ENCODE measurements at places on chromosomes 11 and 22.
A peak's percentile ranks its signal among the peaks of the same experiment; 100 is the strongest.

DNA sequence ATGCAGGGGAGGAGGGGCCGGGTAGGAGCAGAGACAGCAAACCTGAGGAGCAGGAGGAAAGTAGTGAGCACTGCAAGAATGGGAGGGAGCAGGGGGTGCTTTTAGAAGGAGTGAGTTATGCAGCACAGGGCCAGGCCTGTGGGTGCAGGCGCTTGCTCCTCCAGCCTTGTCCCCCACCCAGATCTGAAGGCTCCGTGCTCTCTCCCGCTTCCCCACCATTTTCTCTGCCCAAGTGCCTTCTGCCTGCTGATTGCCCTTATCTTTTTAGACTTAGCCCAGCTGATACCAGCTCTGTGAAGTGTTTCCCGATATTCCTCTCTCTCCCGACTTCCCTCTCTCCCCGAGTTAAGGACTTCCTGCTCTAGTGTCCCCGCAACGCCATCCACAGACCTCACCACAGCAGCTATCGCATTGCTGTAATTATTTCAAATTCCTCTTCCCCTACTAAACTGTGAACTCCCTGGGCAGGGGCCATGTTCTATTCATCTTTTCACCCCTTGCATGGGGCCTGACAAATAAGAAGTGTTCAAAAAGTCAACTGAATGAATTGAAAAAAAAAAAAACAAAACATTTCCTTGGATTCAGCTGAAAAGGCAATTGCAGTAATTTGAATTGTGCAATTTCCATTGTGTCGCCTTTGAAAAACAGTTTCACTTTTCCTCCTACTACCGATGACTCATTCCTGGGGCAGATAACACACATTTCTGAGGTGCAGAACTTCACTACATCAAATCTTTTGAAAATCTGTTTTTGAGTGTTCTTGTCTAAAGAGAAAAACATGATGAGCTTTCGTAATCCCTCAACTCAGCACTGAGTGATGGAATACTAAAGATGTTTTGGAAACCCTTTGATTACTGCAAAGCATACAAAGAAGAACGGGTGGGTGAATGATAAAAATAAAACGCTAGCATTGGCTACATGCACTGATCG lies 69.7 kb upstream of the BMAL1 start:
- DNase-seq, result no peak

DNA sequence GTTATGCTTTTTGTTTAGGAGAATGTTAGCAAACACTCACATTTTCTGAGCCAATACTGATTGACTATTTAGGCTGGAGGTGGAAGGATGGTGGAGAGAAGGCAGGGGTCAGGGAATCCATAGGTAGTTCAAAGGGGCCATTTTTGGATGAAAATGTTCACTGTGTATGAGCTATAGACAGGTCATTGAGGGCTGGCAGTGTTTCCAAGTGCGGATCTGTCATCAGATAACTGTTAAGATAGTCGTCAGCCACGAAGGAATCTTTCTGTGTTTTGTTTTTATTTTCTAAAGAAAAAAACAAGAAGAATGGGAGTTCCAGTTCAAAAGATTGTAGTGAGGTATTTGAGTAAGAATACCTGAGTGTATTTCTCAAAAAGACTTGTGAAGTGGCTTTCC lies 3.1 kb downstream of the KCNJ5 start:
- no peak for DNase-seq

- DNase-seq, result no peak
Observed at GRCh38 chr22:27311698-27312550, 489.6 kb downstream of the MN1 start.

DNA sequence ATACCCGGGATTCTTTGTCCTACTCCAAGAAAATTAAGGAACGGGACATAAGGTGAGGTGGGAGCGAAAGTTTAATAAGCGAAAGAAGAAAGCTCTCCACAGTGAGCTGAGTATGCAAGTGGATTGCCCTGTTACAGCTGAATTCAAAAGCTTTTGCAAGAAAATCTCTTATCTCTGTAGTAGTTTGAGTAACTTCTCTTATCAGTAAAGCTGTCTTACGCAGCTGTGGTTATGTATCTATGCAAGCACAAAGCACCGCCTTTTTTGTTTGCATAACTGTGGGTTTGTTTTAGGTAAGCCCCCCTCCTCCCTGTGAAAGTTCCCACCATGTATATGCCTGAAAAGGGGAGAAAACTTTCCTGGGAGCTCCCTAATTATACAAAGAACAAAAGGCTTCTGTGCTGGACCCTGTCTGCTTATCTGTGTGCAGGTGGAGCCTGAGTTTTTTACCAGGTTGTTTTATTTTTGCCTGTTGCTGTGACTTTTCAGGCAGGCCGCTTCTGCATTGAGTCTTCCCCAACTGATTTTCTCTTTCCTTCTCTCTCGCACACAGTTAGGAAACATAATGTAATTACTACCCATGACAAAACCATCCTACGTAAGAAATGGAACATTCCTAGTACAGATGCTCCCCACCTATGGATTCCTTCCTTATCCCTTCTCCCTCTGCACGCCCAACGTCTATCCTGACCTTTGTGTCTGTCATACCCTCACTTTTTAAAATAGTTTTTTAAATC lies 837 bp upstream of the PLAAT5 start:
- no peak for DNase-seq

DNA sequence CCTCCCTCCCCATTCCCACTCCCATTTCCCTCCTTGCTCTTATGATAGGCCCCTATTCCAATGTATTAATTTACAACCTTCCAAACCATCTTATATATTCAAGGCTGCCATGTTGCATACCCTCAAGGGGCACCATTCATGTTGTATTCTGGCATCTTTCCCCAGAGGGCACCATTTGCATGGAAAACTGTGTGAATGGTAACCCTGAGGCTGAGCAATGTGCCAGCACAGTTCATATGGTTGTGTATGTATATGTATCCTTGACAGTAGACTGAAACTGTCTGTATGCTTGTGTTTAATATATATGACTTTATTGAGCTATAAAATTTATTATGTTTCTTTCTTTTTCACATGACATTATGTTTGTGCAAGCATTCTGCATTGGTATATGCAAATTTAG lies 7.3 kb downstream of the RASSF10 start:
- no peak for DNase-seq

DNA sequence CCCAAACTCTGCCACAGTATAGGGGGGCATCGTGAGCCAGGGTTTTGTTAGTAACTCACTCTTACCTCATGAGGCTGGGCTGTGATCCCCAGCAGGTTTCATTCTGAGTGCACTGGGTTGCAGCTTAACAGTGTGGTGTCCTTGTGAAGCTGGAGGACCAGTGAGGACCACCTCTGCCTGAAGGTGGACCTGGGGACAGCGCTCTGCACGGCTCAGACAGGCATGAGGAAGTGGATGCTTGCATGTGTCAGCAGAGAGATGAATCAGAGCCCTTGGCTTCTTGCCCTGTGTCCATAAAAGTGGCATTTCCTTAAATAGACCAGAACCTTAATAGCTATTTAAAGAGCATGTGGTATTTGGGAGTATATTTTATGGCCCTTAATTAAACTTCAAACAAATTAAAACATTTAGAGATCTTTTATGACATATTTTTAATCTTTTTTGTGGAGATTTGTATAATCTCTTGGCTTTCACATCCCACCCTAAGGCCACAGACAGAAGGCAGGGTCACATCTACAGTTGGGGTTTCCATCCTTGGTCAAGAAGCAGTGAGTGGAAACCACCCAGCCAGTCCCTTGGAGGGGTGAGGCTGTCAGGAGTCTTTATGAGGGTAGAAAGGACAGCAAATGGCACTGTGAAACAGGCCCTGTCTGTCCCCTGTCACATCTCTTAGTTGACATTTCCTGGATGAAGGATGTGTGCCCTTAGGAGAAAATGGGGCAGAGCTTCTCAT lies 24.8 kb upstream of the ADORA2A start:
- DNase-seq, result no peak

DNA sequence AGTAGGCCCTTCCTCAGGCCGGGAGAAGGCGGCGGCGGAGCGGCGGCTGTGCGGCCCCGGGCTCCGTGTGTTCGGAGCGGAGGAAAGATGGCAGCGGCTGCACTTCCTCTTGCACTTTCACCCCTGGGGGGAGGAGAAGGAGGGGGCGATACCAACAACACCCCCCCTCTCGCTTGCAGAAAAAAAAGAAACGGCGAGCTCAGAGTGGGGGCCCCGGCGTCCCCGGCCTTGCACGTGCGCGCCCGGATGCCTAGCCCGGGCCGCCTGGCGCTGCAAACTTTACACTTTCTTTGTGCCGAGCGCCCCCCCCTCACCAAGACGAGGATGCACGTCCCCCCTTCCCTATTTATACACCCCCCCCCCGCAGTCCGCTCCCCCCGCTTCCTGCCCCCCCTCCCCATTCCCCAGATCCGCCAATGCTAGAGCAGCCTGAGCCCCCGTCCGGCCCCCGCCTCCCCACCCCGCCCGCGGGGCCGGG lies at the start of gene PATZ1:
PATZ1 (minus strand) TSS at position 92 of the 478 bp plus-strand sequence. CDS start 744 bp downstream, outside the sequence.
- DNase-seq, result peak; percentile 85

DNA sequence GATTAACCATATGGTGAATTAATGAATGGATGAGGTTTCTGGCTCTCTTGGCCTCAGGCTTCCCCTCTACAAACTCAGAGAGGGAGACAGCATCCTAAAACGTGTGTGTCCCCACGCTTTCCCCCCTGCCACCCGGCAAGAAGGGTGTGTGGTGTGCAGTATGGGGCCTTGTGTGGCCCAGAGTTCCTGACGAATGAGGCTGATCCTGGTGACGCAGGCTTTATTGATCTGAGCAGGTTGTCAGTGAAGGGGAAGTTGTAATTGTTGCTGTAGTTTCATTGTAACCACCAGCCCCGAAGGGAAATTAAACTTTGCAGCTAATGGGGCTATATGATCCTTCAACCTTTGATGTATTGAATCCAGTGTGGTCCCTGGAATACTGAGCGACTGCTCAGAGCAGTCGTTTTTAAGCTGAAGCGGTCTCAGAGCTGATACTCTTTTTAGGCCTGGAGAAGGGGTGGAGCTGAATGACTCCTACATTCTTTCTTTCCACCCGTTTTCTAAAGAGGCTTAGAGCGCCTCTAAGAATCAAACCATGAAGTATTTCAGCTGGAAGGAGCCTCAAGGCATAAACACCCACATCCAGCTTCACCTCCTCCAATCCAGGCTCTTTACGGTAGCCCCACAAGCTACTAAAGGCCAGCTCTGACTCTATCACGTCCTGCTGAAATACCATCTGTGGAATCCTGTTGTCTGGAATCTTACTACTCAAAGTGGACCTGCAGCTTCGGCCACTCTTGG lies 284.7 kb downstream of the MIAT start:
- DNase-seq, result no peak

- no peak for DNase-seq
Observed at GRCh38 chr11:115207166-115207591, 297.0 kb downstream of the CADM1 start.

GRCh38 chr11:40716344-40717130 lies 742.9 kb downstream of the LRRC4C start:
- DNase-seq, result no peak
